Forelimb muscle (tissue), 1 donor: ENCODE measurements at places on chromosomes 13 and 19.
A peak's percentile ranks its signal among the peaks of the same experiment; 100 is the strongest.

DNA sequence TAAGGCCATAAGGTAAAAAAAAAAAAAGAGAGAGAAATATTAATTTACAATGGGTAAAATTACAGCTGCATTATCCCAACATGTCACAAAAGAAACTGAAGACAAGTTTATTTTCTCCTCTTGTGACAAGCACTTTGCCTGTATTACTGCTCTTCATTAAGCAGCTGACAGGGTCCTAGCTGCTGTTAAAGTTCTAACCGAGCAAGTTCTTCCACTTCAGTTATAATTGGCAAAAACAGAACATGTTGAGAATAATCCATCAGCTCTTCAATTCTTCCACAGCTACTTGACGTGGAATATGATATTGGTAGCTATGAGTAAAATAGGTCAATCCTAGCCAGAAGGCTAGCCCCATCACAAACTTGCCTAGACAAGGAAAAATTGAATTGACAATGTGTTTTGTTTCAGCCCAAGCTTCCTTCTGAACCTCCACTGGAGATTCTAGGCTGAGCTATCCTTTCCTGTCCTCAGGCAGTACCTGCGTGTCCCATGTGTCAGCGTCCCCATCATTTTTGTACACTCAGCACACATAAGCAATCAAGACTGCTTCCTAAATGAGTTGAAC, 32.2 kb upstream of the DOCK9 start:
- no peak for DNase-seq

GRCh38 chr19:53785196-53785889, 38.8 kb downstream of the NLRP12 start:
- no peak for DNase-seq

DNA sequence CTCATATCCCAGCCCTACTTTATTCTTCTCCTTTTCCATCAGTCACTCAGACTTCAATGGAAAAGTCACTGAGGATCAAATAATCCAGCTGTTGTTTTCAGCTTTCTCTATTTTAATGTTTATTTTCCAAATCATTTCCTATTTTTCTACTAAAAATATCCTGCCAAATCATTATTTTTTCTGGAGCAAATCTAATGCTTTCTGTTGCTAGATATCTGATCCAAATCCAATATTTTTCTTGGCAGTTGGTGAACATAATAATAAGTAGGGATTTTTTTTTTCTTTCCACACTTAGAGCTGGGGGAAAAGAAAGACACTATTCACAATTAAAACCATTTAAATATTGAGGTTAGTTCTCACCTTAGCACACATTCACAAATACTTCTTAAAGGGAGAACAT, 656.1 kb downstream of the DACH1 start:
- peak; percentile 49 for DNase-seq

DNA sequence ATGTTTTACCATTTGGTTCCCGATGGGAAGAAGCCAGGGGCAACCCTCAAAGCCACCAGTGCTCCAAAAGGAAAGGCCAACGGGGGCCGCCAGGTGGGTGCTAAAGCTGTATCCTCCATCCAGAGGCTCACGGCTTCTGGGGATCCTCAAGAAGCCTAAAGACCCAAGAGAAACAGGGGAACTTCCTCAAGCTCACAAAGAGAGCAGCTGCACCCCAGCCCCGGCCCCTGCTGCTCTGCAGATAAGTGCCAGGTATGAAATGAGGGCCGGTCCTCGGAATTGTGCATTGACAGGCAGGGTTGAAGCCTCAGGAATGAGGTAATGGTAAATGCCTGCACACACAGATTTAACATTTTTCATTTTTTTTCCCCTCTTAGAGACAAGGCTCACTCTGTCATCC, 8.0 kb upstream of the POP4 start:
- no peak for DNase-seq

GRCh38 chr13:85137516-85137915, 661.7 kb downstream of the SLITRK6 start:
- DNase-seq: no peak

- no peak for DNase-seq
Observed at GRCh38 chr13:77698201-77699058, 943 bp downstream of the SLAIN1 start.

- no peak for DNase-seq
Observed at GRCh38 chr13:20192836-20193161, at the start of gene GJB2. GJB2 (minus strand) TSS chr13:20192938; CDS start chr13:20189581, 3,357 bp downstream.

- no peak for DNase-seq
Observed at GRCh38 chr13:75960538-75960994, 324.4 kb downstream of the LMO7 start.

DNA sequence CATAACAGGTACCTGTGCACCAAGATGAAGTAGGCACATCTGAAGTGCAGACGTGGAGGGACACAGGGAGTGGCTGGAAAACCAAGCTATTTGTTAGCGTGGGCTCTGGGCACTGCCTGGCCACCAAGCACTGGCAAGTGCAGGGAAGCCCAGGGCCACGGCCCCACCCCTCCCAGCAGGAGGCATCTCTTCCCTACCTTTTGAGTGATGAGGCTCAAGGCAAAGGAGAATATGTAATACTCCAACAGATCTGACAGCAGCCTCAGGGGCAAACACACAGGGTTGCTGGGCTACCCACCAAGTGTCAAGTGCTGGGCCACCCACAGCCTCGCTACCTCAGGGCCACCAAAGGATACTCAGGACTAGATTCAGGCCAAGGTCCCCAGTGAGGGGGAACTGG, 11.6 kb downstream of the TUBA3C start:
- DNase-seq: no peak

- DNase-seq: no peak
Observed at GRCh38 chr13:98026457-98026857, 73.0 kb downstream of the IPO5 start.

- no peak for DNase-seq
Observed at GRCh38 chr19:57825511-57825910, 4.6 kb upstream of the ZNF587B start.

DNA sequence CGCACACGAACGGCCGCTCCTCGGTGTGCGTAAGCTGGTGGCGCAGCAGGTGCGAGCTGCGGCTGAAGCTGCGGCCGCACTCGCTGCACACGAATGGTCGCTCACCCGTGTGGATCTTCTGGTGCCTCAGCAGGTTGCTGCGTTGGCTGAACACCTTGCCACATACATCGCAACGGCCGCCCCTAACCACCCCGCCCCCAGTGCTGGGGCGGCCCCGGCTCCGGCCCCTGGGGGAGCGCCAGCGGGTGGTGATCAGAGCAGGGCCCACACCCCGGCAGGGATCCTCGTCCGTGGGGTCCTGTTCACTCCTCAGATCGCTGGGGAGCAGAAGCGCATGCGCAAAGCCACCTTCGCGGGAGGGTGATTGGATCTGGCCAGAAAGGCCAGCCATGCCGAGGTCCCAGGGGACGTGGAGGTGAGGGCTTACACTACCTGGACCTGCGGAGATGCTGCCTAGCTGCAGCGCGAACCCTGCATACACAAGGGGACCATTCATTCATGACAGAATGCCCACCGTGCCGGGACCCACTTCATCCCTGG, 4.7 kb upstream of the UBE2M start:
- no peak for DNase-seq

GRCh38 chr19:11295665-11296245, at the start of gene TSPAN16:
TSPAN16 (plus strand) TSS chr19:11296160; CDS start chr19:11296298, 138 bp downstream.
- DNase-seq: no peak

DNA sequence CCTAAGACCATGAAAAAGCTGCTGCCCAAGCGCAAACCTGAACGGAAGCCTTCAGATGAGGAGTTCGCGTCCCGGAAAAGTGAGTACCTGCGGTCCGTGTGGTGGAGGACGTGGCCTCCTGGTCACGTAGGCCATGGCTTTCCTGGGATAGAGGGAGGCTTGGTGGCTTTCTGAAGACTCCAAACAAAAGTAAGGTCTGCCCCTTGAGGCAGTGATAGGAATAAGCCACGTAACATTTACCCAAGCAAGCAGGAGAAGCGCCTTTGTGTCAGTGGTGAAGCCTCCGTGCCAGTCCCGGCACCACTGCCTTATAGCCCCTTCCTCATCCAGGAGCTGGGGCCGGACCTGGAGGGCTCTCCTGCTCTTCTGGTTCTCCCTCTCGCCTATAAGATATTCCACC, 34.3 kb upstream of the TEX29 start:
- no peak for DNase-seq

- DNase-seq: no peak
Observed at GRCh38 chr19:41706741-41707501, 1.5 kb upstream of the CEACAM5 start.

- DNase-seq: no peak
Observed at GRCh38 chr13:113904411-113904810, 40.5 kb upstream of the GAS6 start.

- no peak for DNase-seq
Observed at GRCh38 chr13:110109140-110109783, 197.7 kb downstream of the COL4A1 start.

DNA sequence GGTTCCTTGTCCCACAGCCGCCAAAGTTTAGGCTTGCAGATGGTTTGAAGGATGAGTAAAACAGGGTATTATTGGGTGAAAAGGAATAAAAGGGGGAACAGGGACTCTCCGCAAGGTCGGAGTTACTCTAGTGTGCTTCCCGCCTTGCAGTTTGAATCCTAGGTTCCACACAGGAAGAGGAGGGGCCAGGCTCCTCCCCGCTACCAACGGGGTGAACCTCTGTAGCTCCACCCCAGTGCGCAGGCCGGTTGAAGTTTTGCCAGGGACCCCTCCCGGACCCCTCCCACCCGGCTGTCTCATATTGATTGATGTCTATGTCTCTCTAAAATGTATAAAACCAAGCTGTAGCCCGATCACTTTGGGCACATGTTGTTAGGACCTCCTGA, 11.6 kb upstream of the GTF2F2 start:
- DNase-seq: no peak

GRCh38 chr19:56153507-56153906, 12.4 kb downstream of the ZNF444 start:
- no peak for DNase-seq

DNA sequence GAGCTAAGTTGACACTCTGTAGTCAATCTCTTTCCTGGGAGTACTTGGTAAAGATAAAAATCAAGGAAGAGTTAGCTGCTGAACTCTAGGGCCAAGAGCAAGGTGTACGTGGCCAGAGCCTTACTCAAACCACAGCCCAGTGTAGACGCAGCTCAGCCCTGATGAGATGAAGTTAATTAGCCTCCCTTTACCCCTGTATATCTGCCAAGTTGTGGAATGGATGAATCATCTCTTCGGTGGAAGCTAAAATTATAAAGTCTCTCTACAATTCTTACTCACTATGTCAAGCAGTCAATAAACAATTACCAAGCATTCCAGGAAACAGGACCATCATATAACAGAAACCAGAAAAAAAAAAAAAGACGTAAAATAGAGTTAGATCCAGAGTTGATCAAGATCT, 146.9 kb upstream of the UFM1 start:
- DNase-seq: no peak

DNA sequence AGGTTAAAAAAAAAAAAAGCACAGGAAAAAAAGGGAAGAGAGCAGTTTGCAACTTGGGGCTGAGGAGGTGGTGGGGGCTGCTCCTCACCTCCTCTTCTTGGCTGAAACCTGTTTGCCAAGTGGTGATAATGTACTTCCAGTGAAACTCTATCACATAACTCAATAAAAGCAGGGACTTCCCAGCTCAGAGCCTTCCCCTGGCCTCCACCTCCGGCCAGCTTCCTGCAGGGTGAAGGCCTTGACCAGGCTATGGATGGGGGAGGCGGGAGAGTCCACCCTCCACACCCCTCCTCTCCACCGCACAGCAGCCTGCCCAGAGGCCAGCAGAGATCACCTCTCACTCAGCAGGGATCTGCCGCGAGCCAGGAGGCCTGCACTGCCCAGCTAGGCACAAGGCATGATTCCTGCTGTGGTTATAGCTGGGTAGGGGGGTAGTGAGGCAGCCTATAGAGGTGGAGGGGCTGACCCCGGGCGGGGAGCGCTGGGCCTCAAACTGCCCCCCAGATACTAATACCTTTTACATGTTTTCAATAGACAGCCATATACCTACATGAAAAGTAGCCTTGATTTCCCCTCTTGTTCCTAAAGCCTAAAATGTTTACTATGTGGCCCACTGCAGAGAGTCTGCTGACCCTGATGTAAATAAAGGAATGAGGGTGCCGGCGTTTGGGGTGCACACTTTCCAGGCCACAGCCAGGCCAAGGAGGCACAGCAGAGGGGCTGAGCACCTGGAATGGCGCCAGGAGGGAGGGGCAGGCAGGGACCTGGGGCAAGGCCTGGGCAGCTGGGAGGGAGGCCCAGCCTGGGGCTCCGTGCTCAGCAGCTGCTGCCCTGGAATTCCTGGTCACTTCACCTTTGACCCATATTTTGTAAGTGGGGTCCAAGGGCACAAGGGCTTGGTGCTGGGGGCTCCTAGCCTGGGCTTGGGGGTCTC, 10.3 kb downstream of the ZNF787 start:
- DNase-seq: no peak

GRCh38 chr13:39375601-39376000, 227.4 kb downstream of the LHFPL6 start:
- no peak for DNase-seq

DNA sequence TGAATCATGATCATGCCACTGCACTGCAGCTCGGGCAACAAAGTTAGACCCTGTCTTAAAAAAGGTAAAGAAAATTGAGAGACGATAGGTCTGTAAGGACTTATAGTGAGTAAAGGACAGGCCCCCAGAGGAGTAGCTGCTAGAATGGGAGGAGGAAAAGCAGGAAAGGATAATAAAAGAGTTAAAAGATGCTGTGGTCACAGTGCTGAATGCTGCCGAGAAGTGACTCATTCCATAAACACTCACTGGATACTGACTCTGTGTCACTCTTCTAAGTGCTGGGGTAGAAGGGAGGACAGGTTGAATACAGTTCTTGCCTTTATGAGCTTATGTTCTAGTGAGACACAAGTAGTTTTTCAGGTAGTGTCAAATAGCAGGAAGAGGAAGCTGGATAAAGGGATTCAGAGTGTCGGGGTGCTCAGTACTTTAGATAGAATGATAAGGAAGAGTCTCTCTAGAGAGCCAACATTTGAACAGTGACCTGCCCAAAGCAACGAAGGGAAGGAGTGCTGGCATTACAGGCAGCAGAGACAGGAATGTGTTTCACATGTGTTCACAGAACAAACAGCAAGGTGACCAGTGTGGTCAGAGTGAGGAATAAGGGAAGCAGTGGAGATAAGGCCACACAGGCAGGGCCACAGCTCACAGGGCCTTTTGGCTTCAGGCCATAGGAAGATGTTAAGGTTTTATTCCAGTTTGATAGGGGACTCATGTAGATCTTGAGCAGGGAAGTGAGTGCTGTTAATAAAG, 1240.5 kb downstream of the UQCRFS1 start:
- no peak for DNase-seq

DNA sequence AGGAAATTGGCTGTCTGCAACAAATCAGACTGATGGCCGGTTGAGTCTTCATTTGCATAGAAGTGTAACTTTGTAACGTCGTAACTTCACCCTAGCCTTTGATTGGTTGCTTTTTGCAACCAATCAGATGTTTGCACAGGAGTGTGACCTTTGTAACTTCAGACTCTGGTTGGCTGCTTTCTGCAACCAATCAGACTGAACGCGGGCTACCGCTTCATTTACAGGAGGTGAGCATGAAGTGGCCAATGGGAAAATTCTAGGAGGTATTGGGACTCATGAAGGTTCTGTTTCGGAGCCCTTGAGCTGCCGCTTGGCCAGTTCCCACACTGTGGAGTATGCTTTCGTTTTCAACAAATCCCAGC, 441 bp upstream of the ZNF559 start:
- peak; percentile 31 for DNase-seq

- no peak for DNase-seq
Observed at GRCh38 chr13:97072297-97072696, 78.0 kb upstream of the OXGR1 start.

GRCh38 chr13:40394304-40394985, 272.0 kb downstream of the FOXO1 start:
- DNase-seq: no peak

GRCh38 chr19:33887891-33888290, 91.2 kb downstream of the KCTD15 start:
- DNase-seq: no peak
